ENCODE measurements at places on chromosomes 2 and 18.

GRCh38 chr2:170610615-170611014 is 104.5 kb upstream of the SP5 start:
- no peak for DNase-seq

- peak; percentile 29 for DNase-seq
These were observed 35.3 kb downstream of the GALNT1 start for GRCh38 chr18:35616664-35617423.

GRCh38 chr2:64945973-64946768 is 43.0 kb upstream of the SLC1A4 start:
- peak; percentile 22 for DNase-seq

DNA sequence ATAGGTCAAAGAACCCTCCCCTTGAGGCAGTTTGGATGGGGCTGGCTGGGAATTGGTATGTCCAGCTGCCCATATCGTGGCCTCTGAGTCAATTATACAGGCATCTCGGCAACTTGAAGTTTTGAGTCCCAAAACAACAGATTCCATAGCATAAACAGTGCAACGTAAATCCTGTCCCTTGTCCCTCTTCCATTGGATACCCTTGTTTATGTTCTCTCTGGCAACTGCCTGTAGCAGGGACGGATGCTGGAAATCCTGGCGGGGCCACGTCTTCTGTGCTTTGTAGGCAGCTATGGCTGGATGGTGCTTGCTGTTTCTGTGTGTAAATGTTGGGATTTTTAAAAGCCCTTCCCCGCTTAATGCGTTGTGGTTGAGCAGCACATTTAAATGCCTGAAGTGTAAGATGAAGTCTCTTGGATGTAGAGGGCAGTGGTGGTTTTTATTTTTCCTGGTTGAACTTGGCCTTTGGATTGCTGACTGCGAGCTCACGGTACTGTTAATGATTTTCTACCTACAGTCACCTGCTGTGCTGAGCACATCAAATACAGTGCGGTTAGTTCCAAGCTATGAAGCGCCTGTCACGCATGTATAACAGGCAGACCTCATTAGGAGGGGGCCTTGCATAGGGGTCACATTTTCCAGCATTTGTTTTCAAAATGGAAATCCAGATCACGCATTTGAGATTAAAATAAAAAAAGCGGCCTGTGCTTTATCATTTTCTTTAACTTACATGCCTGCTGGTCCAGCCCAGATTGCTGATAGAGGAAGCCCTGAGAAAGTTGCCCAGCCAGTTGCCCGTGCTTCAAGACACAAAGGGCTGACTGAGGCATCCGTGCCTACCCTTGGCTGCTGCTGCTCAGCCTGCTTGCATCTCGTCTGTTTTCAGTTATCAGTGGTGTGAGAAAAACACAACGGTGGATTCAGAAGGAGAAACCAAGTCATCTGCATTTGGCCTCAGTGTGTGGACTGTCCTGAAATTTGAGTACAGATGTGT is 84.7 kb downstream of the NEDD4L start:
- DNase-seq = no peak

DNA sequence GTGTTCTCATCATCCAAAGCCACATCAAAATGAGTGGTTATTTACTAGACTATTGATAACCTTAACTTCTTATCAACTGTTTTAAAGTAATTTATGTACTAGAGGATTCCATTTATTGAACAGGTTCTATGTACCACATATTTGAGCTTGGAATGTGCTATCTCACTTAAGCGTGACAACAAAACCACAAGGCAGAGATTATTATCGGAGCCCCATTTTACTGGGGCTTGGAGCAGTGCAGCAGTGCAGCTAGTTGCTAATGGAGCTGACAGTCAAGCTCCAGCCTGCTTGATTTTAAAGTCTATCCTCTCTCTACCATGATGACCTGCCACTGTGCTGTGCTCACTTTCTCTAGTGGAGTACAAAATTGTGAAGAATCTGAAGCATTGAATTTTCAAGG is 24.6 kb downstream of the GCG start:
- no peak for DNase-seq

DNA sequence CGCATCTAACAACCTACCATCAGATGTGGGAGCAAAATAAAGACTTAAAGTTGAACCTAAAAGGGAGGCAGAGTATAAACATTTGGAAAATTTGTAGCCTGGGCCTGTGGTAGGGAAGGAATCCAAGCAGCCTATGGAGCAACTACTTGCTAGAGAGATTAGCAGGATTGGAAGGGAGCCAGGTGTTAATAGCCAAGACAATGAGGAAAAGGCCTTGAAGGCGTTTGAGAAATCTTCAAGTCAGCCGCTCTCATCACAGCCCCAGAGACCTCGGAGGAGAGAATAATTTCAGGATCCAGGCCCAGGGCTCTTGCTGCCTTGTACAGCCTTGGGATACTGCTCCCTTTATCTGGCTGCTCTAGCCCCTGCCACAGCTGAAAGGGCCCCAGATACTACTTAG is 219.7 kb downstream of the THSD7B start:
- no peak for DNase-seq

GRCh38 chr18:22987547-22988189 is 54.5 kb downstream of the RBBP8 start:
- no peak for DNase-seq

DNA sequence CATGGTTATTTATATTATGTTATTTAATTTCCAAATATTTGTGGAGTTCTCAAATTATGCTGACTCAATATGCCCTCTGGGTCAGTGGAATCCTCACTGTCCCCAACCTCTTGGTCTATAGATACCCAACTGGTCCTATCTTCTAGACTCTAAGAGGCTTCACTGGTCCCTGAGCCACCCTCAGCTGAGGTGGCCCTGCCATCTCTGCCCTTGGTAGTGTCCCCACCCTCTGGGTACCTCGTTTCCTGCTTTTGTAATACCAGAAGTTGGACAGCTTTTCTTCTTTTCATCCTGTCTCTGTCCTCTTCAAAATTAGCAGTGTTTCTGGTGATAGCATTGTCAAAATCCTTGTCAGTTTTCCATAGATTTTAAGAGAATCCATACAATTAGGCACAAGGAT is 11.9 kb downstream of the ZSCAN30 start:
- DNase-seq = no peak

- DNase-seq = no peak
These were observed 121.9 kb upstream of the LGALSL start for GRCh38 chr2:64331849-64332699.

DNA sequence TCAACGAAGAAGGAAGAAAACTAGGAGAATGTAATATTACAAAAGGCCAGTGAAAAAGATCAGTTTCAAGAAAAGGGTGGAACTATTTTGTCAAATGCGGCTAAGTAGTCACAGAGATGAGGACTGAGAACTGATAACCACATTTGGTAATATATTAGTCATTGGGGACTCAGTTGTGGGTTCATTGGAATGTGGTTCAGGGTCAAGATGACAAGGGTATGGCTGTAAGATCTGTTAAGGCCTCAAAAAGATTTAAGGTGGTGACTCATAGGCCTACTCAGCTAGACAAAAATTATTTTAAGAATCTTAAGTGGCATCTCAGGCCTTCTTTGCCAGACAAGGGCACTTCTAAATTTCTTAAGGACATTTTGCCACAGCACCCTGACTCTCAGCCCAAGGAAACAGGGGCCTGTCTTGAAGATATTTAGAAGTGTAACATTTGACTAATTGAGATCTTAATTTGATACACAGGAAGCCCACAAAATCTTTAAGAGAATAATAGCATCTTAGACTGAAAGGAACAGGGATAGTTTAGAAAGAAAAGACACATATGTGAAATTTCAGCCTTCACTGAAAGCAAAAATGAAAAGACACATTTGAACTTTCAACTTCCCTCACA is 81.3 kb downstream of the STRADB start:
- no peak for DNase-seq

- no peak for DNase-seq
These were observed 92.3 kb downstream of the CCDC93 start for GRCh38 chr2:117921520-117921919.

DNA sequence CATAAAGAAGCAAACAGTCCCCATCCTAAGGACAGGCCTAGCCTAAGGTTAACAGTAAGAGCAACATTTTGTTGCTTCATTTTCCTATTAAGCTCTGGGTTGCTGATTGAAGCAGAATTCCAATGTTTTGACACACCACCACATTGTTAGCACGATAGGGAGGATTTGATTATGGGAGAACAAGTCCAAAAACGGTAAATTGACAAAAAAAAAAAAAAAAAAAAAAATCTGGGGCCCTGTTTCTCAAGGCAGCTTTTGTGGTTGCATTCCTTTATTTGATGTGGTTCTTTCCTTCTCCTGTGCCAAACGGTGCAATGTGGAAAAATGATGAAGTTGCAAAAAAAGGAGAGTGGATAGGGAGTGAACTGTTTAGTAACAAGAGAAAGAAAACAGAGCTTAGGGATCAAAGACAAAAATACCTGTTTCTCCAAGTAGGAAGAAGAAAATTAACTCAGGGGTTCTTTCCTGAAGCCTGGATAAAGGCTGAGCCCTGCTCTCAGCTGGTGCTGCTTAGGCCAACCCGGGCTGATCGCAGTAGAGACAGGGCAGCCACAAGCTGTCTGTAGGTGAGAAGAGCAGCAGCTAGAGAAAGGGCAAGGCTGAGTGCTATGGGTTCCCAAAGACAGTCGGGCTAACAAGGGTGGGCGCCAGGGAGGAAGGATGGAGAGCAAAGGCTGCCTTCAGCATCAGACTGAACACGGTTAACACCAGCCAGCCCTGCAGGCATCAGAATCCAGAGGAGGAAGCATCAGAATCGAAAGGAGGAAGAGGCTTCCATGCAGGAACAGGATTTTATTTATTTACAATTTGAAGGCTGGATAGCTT is 167.8 kb upstream of the FOSL2 start:
- DNase-seq = no peak

- no peak for DNase-seq
These were observed 1191.0 kb upstream of the LRRTM1 start for GRCh38 chr2:81495556-81495955.

GRCh38 chr2:42949125-42949524 is 156.7 kb upstream of the HAAO start:
- DNase-seq = no peak

- DNase-seq = no peak
These were observed 88.6 kb downstream of the B3GNT2 start for GRCh38 chr2:62284471-62284870.

- DNase-seq = no peak
These were observed 111.0 kb downstream of the ERBB4 start for GRCh38 chr2:212427638-212428037.

GRCh38 chr18:50051288-50051687 is 143.7 kb downstream of the MYO5B start:
- DNase-seq = no peak

All from stimulated activated CD4-positive, alpha-beta T cell treated with anti-CD3 and anti-CD28 coated beads, Interleukin-15, amount 100 ng/mL, for 1 hour (primary cell).